CD14-positive monocyte (primary cell): ENCODE measurements at places on chromosomes 7 and 10.

DNA sequence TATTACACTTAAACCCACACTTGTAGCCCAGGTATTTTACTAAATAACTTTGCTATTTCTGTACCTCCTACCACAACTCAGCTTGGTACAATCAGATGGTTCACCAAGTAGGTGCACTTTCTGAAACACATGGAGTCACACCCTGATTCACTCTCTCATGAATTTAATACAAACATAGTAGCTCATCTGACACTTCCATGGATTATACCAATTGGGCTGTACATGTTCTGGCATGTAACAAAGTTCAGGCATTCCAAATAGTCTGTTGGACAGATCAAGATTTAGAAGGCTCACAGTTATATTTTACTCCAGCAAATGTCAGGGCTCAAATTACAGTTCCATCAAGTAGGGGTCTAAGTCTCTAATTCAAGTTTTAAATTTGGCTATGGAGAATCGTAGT, 62.2 kb upstream of the RNF148 start:
- DNase-seq = no peak

GRCh38 chr10:88386204-88386788, 196.8 kb downstream of the RNLS start:
- DNase-seq = no peak

- no peak for DNase-seq
Observed at GRCh38 chr7:112072541-112073245, 133.5 kb downstream of the DOCK4 start.

GRCh38 chr7:27795977-27796376, 56.0 kb downstream of the TAX1BP1 start:
- DNase-seq = no peak

DNA sequence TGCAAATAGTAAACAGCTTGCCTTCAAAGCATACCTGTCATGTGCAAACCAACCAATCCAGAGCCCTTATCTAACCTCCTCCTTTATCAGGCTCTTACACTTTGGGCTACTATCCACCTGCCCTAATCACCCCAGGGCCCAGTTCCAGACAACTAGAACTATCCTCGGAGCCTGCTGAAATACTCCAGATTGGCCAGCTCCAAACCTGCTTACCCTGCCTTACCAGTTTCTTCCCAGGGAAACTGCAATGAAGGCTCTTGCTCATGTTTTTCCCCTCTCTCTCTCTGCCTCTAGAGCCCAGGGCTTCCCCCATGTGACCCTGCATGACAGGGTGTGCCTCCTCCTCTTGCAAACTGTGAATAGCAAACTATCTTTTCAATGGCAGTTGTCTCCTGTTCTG, 81.4 kb upstream of the CAPZA2 start:
- no peak for DNase-seq

DNA sequence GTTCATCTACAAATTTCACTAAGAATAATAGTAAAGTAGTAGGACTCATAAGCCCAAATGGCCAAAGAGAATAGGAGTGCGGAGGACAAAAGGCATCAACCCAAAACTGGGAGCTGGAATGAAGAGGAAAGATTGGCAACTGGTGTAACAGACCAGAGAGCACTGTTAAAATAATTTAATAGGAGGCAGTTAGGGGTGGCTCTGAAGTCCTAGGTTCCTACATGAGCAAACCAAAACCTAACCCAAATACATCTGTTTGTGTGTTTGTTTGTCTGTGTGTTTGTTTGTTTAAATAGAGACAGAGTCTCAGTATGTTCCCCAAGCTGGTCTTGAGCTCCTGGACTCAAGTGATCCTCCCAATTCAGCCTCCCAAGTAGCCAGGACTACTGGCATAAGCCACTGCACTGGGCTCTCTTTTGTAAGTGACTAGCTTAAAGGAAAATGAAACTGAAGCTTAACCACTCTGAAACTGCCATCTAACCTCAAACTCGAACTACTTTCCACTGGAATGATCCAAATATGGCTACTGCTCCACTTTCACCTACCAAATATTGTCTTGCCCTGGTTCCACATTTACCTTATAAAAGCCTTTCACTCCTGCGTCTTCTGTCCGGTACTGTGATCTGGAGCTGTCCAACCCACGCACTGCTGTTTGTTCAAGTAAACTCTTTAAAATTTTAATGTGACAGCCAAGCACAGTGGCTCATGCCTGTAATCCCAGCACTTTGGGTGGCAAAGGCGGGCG, 94.9 kb downstream of the AKR1D1 start:
- DNase-seq = no peak

GRCh38 chr7:43834463-43835251, 34.7 kb downstream of the MRPS24 start:
- peak; percentile 77 for DNase-seq

- no peak for DNase-seq
Observed at GRCh38 chr7:131145026-131145425, 182.7 kb upstream of the MKLN1 start.

DNA sequence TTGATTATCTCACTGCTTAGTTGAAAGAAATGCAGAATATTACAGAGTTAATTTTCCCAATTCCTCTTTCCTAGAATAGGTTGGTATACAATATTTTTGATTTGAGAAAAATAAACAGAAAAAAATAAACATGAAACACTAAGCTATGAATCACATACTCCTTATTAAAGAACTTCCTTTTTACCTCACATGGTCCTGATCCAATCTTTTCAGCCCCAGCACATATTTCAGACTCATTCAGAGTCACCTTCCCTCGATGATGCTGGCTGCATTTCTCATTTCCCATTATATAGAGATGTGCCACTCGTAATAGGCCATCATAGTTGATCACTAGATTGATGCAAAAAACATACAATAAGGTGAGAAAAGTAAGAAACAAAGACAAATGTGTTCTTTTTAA, 64.6 kb downstream of the HGF start:
- no peak for DNase-seq

DNA sequence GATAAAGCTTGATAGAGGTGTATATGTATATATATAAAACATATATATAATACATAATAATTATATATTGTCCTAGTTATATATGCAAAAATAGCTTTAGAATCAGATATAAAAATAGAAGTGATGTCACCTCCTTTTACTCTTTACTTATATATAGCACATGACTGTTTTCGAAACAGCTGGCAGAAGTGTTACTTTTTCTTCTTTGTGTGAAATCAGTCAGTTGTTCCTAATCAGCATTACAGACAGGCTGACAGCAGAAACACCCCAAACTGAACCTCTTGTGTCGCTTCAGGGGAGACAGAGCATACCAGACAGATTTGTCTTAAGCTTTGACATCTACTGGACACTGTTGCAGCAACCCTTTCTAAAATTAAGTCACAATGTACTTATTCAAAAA, 684.9 kb upstream of the CELF2 start:
- no peak for DNase-seq

DNA sequence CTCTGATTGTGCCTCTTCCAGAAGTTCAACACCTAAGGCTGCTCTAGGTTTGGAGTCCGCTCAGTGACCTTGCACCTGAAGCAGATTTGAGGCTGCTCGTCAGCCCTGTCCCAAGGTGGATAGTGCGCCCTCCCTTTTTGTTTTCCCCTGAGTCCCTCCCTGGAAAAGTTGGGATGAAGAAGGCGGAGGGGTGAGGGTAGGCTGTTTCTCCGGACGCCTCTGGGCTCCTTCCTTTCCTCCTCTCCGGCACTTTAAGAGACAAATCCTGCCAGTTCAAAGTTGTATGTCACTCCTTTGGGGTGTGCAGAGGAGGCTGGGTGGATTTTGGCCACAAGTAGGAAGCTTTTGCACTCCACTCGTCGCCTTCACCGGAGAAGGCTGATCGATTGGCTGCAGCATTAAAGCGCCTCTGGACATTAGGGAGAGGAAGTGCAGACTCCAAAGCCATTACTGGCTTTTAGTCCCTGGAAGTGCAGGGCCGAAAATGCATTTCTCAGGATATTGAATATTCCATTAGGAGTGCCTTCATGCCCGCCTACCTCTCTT, 81.9 kb upstream of the PRKG1 start:
- no peak for DNase-seq

DNA sequence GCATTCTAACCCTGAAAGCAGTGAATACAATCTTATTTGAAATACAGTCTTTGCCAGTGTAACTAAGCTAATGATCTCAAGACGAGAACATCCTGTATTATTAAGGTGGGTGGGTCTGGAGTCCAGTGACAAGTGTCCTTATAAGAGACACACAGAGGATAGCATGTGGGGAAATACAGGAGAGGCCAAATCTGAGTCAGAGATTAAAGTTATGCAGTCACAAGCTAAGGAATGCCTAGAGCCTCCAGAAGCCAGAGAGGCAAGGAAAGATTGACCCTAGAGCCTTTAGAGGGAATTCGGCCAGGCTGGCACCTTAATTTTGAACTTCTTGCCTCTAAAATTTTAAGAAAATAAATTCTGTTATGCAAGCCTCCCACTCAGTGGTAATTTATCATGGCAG, 87.5 kb upstream of the HGF start:
- DNase-seq = no peak

DNA sequence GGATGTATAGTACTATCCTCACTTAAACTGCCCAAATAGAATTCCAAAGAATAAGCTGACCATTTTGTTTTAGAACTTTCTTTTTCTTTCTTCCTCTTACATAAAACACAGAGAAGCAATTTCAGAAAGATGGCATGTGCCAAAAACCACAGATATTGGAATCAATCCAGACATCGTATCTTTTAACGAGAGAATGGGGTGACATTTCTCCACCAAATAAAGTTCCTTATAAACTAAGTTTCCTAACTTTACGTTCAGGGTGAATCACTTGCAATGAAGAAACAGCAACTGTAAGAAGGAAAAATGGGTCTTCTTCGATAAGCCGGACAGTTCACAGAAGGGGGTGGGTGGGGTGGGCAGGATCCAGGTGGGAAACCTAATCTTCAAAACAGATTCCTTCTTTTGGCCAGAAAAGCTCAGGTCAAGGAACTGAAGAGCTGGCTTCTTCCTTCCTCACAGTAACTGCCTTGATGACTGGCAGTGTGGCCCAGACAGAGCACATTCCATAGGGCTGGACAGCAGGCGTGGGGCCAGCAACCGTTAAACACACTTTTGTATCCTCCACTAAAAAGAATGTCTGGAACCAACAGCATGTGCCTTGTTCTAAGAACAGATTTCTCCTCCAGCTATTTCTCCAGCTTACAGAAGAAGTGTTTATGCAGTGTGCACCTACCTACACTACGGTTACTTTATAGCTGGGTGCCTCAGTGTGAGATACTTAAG, 31.5 kb downstream of the CREB3L2 start:
- DNase-seq = peak; percentile 16

- DNase-seq = no peak
Observed at GRCh38 chr7:55307123-55307916, 57.8 kb upstream of the LANCL2 start.

GRCh38 chr7:88092676-88092999, 127.2 kb downstream of the SRI start:
- no peak for DNase-seq

DNA sequence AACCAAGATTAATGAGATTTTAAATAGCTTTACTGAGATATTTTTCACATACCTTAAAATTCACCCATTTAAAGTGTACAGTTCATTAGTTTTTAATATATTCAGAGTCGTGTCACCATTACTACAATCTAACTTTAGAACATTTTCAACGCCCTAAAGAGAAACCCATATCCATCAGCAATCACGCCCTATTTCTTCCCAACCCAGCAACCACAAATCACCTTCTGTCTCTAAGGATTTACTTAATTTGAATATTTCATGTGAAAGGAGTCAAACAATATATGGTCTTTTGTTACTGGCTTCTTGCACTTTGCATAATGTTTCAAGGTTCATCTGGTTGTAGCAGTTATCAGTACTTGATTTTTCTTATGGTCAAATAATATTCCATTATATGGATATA, 25.1 kb upstream of the PDZD8 start:
- DNase-seq = no peak

GRCh38 chr10:69452676-69453415, 1.6 kb downstream of the TSPAN15 start:
- no peak for DNase-seq

GRCh38 chr10:62990126-62990525, 143.0 kb upstream of the NRBF2 start:
- DNase-seq = no peak

DNA sequence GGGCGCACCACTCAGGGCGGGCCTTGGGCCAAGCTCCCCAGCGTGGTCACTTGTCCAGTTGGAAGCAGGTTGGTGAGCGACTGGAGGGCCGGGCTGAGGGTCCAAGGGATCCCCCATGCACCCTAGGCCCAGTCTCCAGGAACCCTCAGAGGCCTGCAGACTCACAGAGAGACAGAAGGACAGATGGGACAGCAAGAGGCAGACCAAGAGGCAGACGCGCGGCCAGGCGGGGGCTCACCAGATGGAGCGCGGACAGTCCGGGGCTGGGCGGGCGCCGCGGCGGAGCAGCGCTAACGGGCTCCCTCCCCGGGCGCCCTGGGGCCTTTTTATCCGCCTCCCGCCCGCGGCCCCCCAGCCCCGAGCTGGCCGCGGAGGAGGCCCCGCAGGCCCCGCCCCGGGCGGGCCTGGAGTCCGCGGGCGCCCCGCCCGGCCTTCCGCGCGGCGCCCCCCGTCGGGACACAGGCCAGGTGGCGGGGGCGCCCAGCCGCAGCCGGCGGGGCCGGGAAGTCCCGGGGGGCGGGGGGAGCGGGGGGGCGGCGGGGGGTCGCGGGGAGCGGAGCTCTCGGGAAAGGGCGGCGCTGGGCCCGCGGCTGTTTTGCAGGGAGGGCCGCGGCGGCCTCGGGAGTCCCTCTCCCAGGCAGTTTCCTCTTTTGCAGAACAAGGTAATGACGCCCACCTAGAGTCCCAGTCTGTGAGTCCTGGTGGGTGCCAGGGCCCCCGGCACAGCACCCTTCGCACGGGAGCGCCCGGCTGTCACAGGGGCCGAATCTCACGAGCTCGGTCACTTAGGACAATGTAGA, at the start of gene LOXL4:
TSS of gene LOXL4 (minus strand) at position 301 of the 800 bp plus-strand sequence. CDS start 5,175 bp downstream, outside the sequence.
- no peak for DNase-seq

DNA sequence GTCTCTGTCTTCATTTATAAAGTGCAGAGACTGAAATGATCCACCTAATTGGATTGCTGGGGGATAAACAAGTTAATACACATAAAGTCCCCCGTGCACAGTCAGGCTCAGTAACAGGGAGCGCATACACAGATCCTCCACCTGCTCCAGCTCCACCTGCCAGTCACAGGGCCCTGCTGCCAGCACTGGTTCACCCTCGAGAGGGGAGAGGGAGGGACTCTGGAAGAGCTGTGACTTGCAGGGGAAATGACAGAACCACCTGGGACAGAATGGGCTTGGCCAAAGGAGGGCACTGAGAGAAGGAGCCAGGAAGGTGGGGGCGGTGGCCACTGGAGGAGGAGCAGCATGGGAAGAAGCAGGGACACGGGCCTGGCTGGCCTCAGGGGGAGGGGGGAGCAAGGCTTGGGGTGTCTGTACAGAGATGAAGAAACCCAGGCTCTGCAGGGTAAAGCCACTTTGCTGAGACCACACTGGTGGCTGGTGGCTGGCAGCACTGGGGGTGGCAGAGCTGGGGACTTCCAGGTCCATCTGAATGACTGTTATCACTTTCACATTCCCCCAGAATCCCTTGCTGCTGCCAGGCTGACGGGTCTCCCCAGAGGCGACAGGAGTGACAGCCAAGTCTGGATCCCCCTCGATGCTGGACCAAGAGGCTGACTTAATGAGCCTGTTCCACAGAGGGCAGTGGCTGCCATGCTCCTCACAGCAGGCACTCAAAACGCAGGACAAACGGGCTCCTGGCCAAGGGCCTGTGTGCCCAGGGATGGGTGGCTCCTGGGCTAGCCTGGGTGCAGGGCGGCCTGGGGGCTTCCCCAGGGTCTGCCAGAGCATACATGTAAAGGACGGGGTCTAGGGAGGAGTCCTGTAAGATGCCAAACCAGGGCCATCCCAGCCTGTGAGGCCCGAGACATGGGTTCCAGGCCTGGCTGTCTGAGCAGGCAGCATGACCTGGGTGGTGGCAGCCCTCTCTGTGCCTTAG, 151.1 kb downstream of the SH3PXD2A start:
- DNase-seq = no peak

GRCh38 chr10:103584216-103585010, 90.9 kb downstream of the NEURL1 start:
- peak; percentile 74 for DNase-seq
